Midbrain (tissue), 1 donor: ENCODE measurements at places on chromosomes 6 and 20.

DNA sequence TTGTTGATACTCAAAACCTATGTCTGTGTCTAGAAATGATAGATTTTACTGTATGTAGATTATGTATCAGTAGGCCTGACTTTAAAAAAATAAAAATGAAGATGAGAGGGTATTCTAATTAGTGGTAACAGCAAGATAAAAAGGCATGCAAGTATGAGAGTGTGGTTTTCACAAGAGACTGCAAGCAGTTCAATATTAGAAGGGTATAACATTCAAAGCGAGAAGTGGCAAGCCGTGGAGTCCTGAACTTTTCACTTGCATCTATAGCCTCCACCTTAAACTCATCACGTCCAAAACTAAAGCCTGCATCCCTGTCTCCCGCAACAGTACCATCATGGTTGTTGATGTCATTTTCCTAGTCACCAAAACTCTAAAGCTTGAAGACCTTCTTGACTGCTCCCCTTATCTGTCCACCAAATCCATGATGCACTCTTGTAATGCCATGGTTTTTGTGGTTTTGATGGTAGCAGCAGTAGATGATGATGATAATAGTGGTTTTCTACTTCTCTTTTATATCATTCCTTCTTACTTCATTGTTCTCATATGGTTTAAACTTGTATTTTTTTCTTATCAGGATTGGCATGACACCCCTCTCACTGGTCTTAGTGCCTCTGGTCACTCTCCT lies 9.2 kb upstream of the CGA start:
- no peak for DNase-seq

DNA sequence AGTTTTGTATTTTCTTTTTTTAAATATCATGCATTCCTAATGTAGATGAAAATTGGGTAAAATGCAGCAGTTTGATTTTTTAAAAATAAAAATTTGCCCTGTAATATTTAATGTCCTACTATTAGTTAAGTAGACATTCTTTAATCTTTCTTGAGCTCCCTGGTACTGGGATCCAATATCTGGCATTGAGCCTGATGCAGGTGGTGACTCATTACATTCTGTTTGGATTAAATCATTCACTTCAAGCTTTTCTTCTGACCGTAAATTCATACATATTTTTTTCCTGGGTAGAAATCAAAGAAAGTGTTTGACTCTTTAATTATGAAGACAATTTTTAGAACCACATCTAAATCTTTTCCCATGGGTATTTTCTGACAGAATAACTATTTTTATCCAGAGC lies 768.8 kb upstream of the SLC35B3 start:
- no peak for DNase-seq

GRCh38 chr6:9482030-9482738 lies 932.7 kb downstream of the TFAP2A start:
- DNase-seq, result no peak

DNA sequence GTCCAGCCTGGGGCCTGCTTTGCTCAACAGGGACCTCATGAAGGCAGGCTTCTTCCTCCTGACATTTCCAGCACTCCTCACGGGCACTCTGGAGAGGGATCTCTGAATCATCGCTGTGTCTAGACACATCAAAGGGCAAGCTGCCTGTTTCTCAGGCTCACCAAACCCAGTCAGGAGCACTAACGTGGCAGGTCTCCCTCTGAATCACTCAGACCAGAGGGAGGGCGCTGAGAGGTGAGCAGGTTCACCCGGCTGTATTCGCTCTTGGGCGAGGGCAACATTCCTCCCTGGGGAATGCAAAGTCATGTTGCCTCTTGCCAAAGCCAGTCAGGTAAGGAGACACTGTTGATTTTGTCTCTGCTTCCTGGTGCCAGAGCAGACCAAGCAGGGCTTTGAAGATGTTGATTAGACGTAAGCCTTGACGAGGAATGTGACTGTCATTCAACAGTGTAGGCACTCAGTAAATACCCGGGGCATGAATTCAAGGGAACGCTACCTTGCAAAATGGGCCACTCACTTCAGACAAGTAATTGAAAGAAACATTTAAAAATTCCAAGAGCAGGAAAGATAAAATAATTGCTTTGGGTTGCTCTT lies 50.1 kb downstream of the CYP24A1 start:
- DNase-seq, result no peak

- DNase-seq, result no peak
Measured at GRCh38 chr6:105591053-105591452, 188.2 kb upstream of the PREP start.

- no peak for DNase-seq
Measured at GRCh38 chr6:25579902-25580495, 72.0 kb upstream of the SCGN start.

DNA sequence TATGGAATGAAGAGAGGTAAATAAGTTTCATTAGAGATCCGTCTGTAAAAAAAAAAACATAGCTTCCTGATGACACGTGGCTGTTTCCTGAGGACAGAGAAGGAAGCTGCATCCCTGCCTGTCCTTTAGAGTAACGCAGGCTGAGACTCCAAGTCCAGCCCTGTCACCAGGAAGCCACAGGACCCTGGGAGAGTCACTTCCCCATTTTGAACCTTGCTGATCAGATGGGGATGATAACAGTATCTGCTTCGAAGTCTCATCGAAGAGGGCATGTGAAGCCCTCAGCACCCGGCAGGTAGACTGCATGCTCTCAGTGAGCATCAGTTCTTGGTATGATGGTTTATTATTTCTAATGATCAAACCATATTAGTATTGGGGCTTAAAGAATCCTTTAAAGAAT lies 139.1 kb upstream of the KCNG1 start:
- no peak for DNase-seq

GRCh38 chr20:40711079-40711478 lies 22.0 kb upstream of the MAFB start:
- no peak for DNase-seq

- no peak for DNase-seq
Measured at GRCh38 chr6:53915026-53915691, 120.4 kb downstream of the LRRC1 start.

GRCh38 chr6:64672131-64672530 lies 1034.9 kb downstream of the EYS start:
- DNase-seq, result no peak

- no peak for DNase-seq
Measured at GRCh38 chr20:7856756-7857155, 83.5 kb downstream of the HAO1 start.

DNA sequence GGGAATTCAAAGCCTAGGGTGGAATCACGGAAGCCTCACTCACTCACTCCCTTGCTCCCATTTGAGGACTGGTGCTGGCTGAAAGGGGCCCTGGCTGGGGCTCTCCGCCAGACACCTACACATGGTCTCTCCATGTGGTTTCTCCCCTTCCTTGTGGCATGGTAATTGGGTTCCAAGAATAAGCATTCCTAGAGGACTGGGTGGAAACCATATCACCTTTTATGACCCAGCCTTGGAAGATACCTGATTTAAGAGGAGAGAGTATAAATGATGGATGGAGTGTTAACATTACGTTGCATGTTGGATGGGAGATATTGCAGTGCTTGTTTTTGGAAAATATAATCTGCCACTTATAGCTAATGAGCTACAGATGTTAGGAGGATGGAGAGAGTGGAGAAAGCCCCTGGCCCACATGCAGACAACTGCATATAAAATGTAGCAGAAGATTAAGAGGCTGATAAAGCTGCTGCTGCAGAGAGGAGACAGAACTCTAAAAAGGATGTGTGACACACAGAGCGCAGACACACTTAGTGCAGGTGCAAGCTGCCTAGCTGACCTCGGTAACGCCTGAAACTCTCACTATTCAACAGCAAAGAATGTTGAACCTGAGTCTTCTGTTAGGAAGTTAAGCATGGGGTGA lies 23.3 kb upstream of the CDKN1A start:
- DNase-seq, result no peak

- no peak for DNase-seq
Measured at GRCh38 chr20:62999580-62999979, 7.2 kb downstream of the BHLHE23 start.

DNA sequence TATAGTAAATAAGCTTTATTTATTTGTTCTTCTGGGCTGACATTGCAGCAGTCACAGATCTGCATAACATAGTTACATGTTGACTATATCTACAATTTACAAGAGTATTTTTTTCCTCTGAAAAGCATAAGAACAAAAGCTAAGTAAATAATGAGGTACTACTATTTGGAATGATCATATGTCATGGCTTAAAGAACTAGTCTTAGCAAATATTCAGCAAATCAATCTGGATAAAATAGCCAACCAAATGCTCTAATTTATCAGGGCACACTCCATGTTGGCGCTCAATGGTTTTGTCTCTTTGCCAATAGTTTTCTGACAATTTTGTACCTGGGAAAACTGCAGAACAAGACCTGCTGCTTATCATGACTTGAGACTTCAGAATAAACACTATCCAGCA lies 233.4 kb upstream of the RIN2 start:
- DNase-seq, result no peak

DNA sequence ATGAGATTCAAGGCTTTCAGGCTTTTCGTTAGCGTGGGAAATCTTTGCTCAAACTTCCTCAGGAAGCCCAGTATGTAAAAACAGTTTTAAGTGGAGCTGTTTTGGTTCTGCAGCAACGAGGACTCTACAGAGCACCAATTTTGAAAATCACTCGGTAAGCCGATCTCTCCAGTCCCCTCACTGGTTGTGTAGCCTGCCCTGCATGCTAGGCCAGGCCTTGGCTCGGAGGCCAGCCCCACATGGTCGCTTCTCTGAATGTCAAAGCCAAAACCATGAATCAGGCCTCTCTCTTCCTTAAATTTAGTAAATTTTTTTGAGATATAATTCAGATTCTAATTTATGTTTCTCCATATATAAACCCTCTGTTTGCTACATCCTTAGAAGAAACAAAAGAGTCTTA lies 108.0 kb downstream of the CHD6 start:
- DNase-seq, result no peak

DNA sequence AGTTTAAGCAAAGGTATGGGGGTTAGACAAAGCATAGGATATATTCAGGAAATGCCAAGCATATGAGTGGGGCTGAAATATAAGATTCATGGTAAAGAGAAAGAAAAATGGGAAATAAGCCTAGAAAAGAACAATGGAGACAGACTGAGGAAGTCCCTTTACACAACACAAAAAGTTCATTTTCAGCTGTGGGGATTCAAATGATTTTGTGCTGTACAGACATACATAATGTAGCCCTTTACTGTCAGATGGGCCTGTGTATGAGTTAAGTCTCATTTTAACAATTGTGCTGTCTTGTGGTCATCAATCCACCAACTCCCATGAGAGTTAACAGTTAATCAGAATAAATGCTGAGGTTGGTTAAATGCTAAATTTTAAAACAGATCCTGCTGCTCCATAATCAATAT lies 37.2 kb downstream of the REV3L start:
- DNase-seq, result no peak

DNA sequence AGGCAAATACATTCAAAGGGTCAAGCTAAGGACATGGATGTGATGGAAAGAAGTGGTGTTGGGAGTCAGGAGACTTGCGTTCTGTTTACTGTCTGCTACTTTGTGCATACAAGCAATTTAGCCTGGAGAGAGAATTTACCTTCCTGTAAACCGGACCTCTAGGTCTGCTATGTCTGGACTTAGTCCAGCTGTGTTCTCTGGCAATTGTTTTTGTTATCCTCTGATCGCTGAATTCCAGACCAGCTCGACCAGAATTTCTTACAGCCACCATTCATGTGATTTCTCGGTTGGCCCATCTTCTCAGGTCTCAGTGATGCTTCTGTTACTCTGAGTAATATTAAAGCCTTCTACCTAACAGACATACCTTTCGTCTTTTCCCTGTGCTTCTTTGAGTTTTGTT lies 75.2 kb downstream of the LRRC1 start:
- DNase-seq, result no peak

DNA sequence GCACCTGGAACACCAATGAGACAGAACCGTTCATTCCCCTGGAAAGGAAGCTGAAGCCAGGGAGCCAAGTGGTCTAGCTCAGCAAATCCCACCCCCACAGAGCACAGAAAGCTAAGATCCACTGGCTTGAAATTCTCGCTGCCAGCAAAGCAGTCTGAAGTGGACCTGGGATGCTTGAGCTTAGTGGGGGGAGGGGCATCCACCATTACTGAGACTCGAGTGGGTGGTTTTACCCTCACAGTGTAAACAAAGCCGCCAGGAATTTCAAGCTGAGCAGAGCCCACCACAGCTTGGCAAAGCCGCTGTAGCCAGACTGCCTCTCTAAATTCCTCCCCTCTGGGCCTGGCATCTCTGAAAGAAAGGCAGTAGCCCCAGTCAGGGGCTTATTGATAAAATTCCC lies 53.1 kb downstream of the KIF16B start:
- no peak for DNase-seq

DNA sequence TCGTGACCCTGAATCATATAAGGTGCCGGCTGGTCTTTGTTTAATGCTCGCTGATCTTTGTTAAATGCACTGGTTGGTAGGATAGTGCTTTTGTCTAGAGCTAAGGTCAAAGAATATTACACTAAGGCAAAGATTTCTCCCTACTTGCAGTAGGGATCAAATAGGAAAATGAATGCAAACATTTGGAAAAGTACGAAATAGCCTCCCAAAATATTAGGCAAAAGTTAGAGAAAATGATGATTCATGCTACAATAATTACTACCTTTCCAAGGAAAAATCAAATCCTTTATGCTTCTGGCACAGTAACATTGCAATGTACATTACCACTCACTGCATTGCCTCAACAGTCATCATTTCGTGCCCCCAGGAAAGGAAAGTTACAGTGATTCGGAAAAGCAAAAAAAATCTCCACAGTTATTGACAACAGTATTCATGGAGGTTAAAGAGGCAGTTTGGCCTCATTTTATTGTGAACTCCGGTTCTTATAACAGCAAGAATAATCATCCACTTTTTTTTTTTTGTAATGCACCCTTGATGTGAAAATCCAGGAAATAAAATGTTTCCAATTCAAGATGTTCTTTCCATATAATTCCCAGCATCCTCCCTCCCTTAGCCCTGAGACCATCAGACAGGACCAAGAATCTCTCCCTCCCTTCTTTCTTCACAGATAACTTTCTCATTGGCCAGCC lies 61.7 kb upstream of the ZMYND8 start:
- no peak for DNase-seq

GRCh38 chr6:143160015-143160414 lies 99.3 kb downstream of the AIG1 start:
- no peak for DNase-seq

DNA sequence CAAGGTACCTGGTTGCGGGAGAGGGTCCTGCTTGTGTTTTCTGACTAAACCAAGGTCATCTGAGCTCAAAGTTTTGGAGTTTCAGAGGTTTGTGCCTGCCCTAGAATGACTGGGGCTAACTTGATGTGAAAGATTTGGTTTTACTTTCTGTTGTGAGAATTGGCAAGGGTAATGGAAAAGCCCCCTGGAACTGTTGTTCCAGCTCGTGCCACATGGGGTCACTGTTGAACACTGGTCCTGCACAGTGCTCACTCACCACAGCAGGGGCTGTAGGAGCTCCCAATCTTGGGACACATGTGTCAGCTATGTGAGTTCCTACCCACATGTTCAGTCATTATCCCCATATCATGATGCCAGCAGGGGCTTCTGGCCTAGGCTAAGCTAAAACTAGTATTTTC lies 6.5 kb downstream of the TGM6 start:
- DNase-seq, result no peak

- DNase-seq, result no peak
Measured at GRCh38 chr6:151430886-151431285, 21.0 kb downstream of the RMND1 start.

- DNase-seq, result no peak
Measured at GRCh38 chr6:885051-885590, 192.2 kb upstream of the EXOC2 start.

- DNase-seq, result no peak
Measured at GRCh38 chr6:84467296-84467695, 239.9 kb upstream of the CEP162 start.
